ENCODE measurements at places on chromosomes 1 and 21.

- no peak for DNase-seq
Measured at GRCh38 chr21:32548978-32549377, 36.3 kb downstream of the TCP10L start.

DNA sequence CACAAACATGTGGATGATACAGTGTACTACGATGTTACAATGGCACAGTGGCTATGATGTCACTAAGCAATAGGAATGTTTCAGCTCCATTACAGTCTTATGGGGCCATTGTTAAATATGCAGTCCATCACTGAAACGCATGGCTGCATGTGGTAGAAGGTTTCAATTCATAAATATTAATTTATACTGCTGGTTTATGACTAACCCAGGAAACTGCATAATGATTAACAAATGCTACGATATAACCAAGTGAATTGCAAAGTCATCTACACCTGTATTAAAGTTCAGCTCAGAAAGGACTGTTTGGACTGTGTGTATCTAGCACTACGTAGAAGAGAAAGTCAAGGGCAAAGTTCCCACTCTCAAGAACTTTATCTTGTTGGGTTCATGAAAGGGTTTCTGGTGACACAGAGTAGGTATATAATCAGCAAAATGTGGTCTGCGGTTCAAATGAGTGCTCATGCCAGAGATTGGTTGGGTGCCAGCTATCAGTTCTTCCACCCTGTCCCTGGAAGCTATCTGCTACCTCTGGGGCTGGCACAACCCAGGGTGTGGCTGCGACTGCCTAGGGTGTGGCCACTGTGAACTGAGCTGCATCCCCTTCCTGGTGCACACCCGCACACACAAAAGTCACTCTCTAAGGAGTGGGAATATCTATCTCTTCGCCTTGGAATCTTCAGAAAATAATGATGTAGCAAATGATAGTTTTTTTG is 14.8 kb downstream of the MGST3 start:
- no peak for DNase-seq

GRCh38 chr1:89198491-89199072 is at the start of gene GBP4:
Gene GBP4, minus strand, starts transcription at chr1:89198942. Its CDS starts 108 bp downstream, at chr1:89198834.
- DNase-seq = no peak

DNA sequence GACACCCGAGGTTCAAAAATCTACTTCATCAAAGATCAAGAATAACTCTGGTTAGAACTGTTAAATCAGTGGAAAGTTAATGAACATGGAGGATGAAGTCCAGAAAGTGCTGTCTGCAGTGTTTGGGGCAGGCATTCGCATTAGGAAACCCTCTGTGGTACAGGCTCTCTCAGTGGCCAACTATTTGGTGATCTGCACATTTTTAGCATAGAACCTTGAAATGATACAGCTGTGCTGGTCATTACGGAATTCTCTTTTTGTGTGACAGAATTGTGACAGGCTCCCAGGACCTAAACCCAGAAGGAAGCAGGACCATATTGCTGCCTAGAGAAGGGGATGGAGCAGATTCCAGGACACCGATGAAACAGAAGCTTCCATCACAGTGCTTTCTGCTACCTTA is 89.0 kb downstream of the SLC45A1 start:
- no peak for DNase-seq

- DNase-seq = no peak
Measured at GRCh38 chr1:196774603-196775002, at the start of gene CFHR3. Gene CFHR3, plus strand, starts transcription at chr1:196774840. Its CDS starts 47 bp downstream, at chr1:196774887.

DNA sequence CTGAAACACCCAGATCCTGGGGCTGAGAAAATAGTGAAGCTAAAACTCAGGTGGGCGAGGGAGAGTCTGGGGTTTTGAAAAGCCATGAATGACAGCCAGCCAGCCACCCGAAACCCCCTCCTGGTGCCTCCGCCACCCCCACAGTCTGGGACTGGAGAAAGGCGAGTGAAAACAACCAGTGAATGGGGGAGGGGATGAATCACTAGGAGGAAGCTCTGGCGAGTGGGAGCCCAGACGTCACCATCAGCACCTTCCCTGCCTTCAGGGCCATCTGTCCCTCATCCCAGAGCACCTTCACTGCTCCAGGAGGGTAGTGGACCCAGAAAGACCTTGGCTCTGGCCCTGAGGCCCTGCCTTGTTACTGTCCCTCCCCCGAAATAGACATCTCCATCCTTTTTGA is 9.2 kb downstream of the RORC start:
- no peak for DNase-seq

Measured in brain pericyte (primary cell).